ENCODE measurements at places on chromosomes 7 and 10.

DNA sequence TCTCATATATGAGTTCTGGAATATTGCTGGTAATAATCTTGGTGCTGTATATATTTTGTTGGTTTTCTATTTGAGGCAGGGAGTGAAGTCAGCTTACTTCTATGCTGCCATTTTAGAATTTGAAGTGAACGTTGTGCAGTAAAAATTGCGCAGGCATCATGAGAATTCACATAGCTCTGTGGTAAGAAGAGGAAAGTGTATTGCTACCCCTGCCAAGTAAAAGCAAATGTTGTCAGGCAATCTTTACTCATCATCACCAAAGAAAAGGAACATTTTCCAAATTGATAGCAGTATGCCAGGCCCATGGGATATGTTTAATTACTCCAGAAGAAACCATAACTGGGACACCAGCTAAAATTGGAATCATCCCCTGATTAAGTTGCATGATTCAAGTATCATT is 13.4 kb downstream of the FEZF1 start:
- no peak for DNase-seq

- peak; percentile 74 for DNase-seq
These were observed 58.1 kb upstream of the ST8SIA6 start for GRCh38 chr10:17512341-17513001.

DNA sequence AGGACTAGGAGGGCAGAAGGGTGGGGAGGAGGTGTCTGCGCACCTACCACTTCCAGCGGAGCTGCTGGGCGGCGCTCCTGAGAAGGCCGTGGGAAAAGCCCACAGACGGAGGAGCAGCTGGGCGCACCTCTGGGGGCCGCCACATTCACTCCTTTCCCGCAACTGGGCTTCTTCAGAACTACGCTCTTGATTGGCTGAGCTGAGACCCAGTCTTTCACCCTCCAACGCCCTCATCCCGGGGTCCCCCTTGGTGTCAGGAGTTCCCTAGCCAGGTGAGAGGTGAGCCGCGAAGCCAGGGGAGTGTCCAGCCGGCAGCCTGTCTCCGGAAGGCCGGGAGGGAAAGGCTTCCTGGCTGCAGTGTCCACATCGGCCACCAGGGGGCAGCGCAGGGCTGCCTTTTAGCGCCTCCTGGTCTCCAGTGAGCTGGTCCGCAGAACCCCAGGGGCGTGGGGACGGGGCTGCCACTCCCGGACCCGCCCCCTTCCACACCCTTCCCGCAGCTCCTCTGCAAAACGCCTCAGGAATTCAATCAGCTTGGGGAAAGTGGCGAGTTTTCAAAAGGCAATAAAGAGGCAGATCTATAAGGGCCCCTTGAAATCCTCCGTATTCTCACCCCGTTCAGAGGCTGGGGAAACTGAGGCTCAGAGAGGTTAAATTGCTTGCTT is 98.8 kb downstream of the CHST15 start:
- DNase-seq, result peak; percentile 96

GRCh38 chr10:133334503-133335245 is 2.0 kb downstream of the CALY start:
- no peak for DNase-seq

GRCh38 chr7:130966246-130967009 is 232.4 kb upstream of the KLF14 start:
- DNase-seq, result no peak

DNA sequence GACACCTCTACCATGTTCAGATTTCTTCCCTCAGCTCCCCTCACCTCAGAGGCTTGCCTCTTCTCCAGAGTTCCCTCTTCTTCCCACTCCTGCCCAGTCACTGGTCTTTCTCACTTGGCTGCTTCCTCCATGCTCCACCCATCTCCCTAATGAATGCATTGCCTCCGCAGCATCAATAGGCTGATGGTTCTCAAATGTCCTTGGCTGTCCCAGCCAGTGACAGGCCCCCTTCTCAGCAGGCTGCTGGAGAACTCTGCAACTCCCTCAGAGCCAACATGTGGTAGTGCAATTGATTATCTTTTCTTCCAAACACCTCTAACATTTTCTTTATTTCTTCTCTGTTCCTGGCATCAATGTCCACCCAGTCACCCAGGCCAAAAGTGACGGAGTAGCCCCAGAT is 218.2 kb downstream of the RELN start:
- DNase-seq, result peak; percentile 70

DNA sequence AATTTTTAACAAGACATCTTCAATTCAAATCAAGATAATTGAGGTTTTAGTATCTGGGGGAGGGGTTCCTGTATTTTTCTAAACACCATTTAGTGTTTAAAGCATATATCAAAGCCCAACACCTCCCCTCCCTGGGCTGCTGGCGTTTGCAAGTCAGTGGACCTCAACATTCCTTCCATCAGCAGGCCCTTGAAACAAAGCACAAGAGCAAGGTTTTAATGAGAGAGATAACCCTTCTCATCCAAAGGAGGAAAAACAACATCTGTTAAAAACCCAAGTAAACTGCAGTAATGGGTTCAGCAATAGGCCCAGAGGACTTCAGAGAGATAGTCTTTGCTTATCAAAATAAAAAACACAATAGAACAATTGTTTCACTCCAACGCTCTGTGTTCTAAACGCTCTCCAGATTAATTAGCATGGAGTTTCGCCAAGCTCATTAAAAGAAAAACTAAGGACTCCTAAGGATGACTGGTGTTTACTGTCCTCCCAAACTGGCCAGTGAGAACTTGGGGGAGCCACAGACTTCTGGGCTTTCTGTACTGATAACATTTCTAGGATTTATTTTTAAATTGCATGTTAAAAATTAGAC is 2.5 kb downstream of the JCAD start:
- DNase-seq, result peak; percentile 76

DNA sequence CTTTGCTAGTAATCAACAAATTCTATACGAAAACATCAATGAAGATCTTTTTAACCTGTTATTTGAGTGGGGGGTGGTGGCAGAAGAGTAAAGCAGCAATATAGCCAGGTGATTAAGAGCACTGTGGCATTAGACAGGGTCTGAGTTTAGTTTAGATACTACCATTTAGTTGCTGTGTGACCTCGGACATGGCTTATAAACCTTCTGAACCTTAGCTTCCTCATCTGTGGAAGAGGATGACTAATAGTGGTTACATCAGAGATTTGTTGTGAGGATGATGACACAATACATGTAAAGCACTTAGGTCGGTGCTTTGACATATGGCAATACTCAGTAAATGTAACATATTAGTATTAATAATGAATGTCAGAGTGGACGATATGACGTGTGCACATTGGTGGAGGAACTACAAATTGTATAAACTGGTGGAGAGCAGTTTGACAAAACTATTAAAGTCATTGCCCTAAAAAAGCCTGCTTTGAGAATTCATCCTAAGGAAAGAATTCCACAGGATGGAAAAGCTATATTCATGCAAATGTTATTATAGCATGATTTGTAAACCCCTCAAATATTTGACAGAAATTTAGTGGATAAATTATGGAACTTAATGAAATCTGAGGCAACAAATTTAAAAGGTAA is 24.3 kb downstream of the SPAG6 start:
- no peak for DNase-seq

GRCh38 chr7:66903360-66904062 is 17.5 kb upstream of the TMEM248 start:
- no peak for DNase-seq

DNA sequence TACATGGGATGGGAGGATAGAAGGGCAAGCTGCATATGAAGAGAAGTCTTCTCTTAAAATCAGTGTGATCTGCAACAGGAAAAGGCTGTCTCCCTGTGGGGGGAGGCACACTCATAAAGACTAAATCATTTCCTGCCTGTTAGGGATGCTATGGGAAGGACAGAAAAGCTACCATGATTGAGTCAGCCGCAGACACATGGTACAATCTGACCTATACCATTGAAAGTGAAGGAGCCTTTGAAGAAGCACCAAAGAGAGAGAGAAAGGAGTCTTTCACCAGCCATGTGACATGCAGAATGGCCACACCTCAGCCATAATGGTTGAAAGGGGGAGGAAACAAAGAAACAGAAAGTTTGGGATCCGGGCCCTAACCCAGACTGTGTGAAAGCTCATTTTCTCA is 29.1 kb downstream of the NUDCD3 start:
- DNase-seq, result no peak

DNA sequence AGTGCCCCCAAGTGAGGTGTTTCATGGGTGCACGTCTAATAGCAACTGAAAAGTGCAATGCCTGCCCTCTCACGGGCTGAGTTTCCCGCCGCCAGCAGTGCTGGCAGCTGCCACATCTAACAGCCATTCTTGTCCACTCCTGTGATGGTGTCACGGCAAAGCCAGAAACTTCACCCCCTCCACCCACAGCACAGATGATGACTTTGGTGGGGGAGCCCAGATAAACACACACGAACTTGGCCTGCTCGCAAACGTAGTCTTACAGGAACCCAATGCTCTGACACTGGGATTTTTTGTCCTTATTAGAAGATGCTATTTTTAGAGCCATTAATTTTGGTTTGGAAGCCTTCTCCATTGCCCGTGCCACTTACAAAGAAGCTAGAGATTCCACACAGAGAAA is 26.7 kb downstream of the CPXM2 start:
- peak; percentile 24 for DNase-seq

GRCh38 chr10:101091546-101092290 is 29.9 kb downstream of the KAZALD1 start:
- DNase-seq, result no peak

GRCh38 chr10:87598700-87599099 is 61.0 kb upstream of the PAPSS2 start:
- DNase-seq, result no peak

DNA sequence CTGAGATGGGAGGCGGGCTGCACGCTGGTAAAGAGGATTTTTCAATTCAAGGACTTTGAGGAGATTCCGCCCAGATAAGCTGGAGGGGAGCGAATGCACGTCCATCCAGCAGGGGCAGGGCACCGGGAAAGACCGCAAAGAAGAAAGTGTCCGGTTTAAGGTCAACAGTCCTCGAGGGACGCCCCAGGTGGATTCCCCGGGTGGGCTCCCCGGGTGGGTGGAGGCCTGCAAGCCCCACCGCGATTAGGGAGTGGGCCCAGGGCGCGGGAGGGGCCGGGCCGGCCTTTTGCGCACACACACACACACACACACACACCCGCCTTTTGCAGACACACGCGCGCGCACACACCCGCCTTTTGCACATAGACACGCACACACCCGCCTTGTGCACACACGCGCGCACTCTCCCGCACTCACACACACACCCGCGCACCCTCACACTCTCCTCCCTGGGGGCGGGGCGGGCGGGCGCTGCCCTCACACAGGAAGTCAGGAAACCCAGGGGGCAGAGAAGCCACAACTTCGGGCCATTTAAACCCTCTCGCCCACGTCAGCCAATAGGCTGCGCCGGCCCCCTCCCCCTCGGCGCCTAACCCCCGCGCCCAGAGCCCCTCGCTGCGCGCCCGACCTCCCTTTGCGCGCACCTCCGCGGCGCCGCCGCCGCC is 615 bp downstream of the ARHGAP12 start:
- DNase-seq, result peak; percentile 88

DNA sequence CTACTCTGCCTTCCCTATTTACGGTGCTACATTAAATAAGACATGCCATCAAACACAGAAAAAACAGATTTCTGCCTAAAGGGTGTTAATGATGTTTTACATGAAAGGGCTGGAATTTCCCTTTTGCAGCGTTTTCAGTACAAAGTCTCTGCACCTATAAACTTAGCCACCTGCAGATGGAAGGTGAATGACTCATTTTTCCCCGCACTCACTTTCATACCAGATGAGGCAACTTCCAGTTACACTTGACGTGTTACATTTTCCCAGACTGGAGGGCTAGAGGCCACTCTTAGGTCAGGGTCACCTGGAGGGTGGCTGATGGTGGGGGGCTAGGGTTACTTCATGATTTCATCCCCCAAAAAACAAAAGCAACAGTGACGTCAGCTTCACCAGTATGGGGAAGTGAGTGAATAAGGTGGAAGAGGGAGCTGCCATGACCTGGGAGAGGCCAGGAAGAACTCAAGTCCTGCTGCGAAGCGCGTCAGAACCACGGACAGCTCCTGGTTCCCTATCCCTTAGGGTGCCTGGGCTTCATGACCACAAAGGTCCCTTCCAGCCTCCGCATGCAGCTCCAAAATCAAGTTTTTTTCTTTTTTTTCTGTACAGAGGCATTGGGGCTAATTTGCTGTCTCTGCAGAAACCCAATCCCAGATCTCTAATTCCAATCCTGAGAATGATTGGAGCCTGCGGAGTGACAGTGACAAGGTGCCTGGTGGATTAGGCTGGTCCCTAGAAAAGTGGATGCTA is 94.0 kb downstream of the ADARB2 start:
- DNase-seq, result peak; percentile 85

- peak; percentile 28 for DNase-seq
These were observed 248.8 kb downstream of the TCERG1L start for GRCh38 chr10:131062621-131063260.

DNA sequence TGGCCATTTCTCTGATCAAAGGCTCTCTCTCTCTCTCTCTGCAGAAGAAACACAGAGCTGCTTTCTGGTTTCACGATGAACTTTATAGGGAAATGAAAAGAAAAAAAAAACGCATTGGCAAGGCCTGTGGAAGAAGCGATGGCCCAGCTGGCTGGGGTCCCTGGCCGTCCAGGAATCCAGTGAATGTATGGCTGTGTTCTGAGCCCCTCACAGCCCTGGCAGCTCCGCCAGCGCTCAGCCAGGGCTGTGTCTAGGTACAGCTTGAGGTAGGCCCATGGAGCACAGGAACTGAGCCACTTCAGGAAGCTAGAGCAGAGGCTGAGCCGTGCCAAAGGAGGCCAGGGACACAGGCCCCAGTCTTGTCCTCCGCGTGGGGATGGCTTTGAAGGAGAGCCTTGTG is 13.1 kb upstream of the UCMA start:
- no peak for DNase-seq

- DNase-seq, result no peak
These were observed 253.0 kb upstream of the COBL start for GRCh38 chr7:51569581-51569980.

DNA sequence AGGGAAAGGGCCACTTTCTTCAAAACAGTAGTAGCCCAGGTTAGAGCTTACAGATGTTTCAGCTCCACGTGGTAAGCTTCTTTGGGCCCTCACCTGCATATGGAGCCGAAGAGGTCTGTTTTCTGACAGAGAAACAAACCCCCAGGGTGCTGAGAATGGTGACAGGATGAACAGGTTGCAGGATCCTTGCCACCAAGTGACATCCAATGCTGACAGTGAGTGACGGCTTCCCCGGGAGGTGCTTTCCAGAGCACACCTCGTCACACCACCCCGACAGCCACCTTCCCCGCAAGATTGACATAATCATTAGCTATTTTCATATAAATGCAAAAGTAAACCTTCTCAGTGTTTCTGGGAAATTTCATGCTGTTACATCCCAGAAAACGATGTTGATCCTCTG is 109.3 kb upstream of the BTBD16 start:
- no peak for DNase-seq

- no peak for DNase-seq
These were observed 542.4 kb downstream of the ACTR3B start for GRCh38 chr7:153301936-153302335.

- no peak for DNase-seq
These were observed 103.3 kb upstream of the IGFBP3 start for GRCh38 chr7:46024263-46024916.

GRCh38 chr7:90957883-90958282 is 306.4 kb upstream of the FZD1 start:
- DNase-seq, result no peak

- DNase-seq, result peak; percentile 89
These were observed at the start of gene TMEM72 for GRCh38 chr10:44911081-44911540. Gene TMEM72, plus strand, starts transcription at chr10:44911337. Its CDS starts 176 bp downstream, at chr10:44911513.

GRCh38 chr10:71135236-71135635 is 77.1 kb upstream of the UNC5B start:
- DNase-seq, result no peak

All from islet precursor cell (in vitro differentiated cells).